ENCODE measurements at places on chromosomes 3 and 15.

DNA sequence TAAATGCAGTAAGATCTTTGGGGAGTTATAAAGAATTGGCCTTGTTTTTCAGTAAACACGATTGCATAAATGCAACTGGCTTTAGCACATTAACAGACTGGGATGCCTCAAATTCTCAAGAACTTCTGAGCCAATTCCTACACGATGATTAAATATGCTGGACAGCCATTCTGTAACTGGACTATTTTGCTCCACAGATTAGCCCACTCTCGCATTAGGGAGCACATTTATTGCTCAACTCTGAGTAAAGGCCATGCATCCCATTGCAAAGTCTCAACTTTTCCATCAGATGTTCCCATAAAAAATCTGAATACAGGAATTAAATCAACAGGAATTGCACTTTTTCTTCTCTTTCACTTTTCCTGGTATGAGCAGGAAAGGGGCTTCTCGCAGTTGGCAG is 66.7 kb upstream of the PRICKLE2 start:
- DNase-seq = no peak

DNA sequence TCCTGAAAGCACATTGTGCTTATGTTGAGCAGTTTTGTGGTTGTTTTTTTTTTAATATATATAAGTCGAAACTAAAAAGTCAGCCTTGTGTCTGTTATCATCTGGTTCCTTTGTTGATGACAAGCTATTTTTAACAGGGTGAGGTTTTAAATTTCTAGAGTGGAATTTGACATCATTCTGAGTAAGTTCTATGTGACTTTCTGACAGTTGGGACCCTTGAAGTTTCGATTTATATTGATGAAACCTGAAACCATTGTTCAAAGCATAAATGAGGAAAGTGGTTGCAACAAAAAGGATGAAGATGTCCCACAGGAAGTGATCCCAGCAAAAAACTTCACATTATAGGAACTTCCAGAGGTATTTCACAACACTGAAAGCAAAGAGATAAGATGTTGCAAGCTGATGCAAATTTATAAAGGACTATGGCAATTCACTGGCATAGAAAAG is 94.0 kb downstream of the CYP19A1 start:
- DNase-seq = no peak

- DNase-seq = no peak
Observed at GRCh38 chr15:47586653-47587224, 130.6 kb upstream of the SEMA6D start.

- DNase-seq = no peak
Observed at GRCh38 chr3:169311381-169311780, 352.1 kb downstream of the MECOM start.

DNA sequence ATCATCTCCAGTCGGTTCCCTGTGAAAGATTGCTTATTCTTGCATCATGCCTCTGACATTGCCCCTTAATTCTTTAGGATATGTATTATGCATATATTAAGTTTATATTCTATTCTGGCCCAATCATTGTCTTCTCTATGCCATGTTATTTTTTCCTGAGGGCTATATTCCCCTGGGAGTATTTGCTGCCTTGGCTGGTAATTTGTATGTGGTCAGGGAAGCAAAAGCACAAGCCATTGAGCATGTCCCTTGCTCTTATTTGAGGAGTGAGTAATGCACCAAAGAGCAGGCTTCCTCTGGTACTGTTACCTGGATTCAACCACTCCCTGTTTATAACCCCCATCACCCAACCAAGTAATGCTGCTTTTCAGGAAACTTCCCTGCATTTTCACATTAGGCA is 36.3 kb downstream of the STAC start:
- DNase-seq = no peak

GRCh38 chr3:20246662-20247061 is 60.7 kb upstream of the SGO1 start:
- no peak for DNase-seq

- DNase-seq = no peak
Observed at GRCh38 chr3:166351461-166351860, 514.2 kb upstream of the BCHE start.

DNA sequence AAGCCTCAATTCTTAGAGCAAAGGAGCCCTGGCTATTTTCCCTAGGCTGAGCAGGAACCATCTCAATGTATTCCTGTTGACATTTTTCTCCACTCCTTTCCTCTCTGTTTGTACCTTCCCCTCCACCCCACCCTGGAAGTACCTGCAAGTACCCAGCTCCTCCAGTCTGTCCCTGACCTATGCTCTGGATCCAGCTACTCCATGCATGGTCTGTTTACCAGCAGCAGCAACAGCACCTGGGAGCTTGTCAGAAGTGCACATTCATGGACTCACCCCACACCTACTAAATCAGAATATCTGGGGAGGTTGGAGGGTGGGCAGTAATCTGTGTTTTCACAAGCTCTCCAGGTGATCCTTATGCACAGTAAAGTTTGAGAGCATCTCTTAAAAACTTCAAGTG is 240.7 kb upstream of the UMPS start:
- no peak for DNase-seq

DNA sequence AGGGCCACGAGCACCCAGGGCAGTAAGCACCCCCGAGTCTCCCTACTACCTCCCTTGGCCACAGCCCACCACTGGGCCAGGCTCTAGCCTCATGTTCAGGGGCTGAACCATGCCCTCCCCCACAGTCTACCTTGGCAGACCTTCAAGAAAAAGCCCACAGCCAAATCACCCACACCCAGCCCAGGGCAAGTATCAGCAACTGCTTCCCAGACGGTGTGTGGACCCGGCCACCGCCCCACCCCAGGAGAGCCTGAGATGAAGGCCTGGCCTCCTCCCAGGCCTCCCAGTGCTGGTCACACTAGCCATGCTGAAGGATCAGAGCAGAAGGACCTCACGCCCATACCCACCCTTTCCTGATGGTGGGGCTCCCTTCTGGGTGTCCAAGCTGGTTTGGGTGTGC is 92.0 kb upstream of the LINGO1 start:
- no peak for DNase-seq

GRCh38 chr3:4425707-4426106 is 41.4 kb downstream of the SUMF1 start:
- no peak for DNase-seq

Data from T-helper 17 cell (primary cell).